ENCODE measurements at places on chromosomes 11 and 22. TPM values are rescaled to one million over a fixed set of nuclear protein-coding genes. Genes with fewer than 3 reads are reported as not detected.

ACTN3 gene
- polyA plus RNA-seq: 113 TPM

GRCh38 chr11:119472856-119473222, 49.9 kb upstream of the THY1 start:
- no peak for DNase-seq

GRCh38 chr11:87325490-87325872, 287.7 kb downstream of the TMEM135 start:
- DNase-seq: no peak

SAAL1 gene
- polyA plus RNA-seq: 11.4 TPM

GRCh38 chr11:2919188-2919587, 10.0 kb downstream of the PHLDA2 start:
- DNase-seq: no peak

GRCh38 chr22:21819183-21819770, 48.2 kb downstream of the MAPK1 start:
- DNase-seq: no peak

DNA sequence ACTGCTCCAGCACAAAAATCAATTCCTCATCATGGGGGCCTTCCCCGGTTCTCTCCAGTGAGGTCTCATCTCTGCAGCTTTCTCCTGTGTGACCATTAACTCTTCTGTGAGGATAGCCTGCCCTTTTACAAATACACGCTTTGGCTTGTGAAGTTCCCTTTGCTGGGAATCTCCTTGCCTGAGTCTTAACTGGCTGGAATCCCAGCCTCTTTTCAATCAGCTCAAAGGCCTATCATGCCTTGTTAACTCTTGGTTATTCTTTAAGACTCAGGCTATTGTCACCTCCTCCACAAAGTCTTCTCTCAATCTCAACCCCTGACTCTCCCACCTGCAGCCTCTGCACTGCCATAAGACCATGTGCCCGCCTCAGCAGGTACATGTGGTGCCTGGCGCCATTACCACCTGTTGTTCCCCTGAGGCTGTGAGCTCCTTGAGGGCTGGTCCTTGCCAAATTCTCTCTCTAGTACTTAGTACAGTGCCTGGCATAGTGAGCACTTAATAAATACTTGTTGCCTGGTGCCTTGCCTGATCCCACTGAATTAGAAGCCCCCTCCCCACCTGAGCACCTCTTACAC, 128.2 kb downstream of the ST3GAL4 start:
- DNase-seq: no peak

- no peak for DNase-seq
Measured at GRCh38 chr11:17353821-17354600, 2.4 kb downstream of the NCR3LG1 start.

CRYBB1 gene
- 1.5 TPM for polyA plus RNA-seq

GRCh38 chr11:92192141-92192540, 32.5 kb upstream of the FAT3 start:
- DNase-seq: no peak

GRCh38 chr11:208917-209260, 1.4 kb downstream of the RIC8A start:
- DNase-seq: no peak

GRCh38 chr11:68229601-68230000, 16.5 kb upstream of the KMT5B start:
- DNase-seq: no peak

SSTR3 gene
- polyA plus RNA-seq: 0.15 TPM

SPINDOC gene
- polyA plus RNA-seq: 19.7 TPM

UBASH3B gene
- polyA plus RNA-seq: 6.2 TPM

GRCh38 chr11:122847466-122847865, 9.2 kb downstream of the CRTAM start:
- DNase-seq: no peak

SCN2B gene
- polyA plus RNA-seq: 5.1 TPM

PRDM10 gene
- polyA plus RNA-seq: 4.9 TPM

DNA sequence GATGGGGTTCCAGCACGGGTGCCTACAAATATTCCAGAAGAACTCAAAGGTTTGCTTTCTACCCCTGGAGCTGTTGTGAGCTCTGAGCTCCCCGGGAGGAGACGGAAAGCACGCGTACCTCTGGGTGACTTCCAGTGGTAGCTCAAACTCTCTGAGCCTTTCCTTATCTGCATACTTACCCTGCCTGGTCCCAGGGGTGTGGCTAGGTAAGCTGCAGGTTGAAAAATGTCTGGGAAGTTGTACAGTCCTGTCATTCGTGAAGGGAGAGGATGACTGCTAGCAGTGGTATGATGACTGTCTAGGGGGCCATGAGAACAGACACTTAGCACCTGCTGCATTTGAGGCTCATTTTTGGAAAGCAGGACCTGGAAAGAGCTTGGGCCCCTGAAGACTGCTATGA, 111.5 kb downstream of the DSCAML1 start:
- DNase-seq: no peak

GRCh38 chr11:116467823-116468222, 305.0 kb downstream of the BUD13 start:
- peak; percentile 13 for DNase-seq

GRCh38 chr11:61264371-61264770, 23.4 kb downstream of the PGA5 start:
- DNase-seq: no peak

ISX gene
- polyA plus RNA-seq: not detected

- no peak for DNase-seq
Measured at GRCh38 chr11:128262463-128263345, 324.7 kb downstream of the ETS1 start.

GPHA2 gene
- polyA plus RNA-seq: 0.27 TPM

MPEG1 gene
- polyA plus RNA-seq: 11.5 TPM

DNA sequence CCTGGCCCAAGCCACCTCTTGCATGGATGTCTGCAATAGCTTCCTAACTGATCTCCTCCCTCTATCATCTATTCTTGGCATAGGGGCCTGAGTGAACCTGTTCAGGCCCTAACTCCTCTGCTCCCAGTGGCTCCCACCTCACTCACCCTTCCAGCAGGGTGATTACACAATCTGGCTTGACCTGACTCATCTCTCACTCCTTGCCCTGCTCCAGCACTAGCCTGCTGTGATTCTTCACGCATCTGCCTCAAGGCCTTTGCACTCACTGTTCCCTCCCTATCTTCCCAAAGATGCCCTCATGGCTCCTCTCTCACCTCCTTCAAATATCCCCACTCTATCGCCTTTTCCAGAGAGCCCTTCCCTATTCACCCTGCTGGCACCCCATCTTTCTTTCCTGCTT, 10.5 kb downstream of the SCN4B start:
- DNase-seq: no peak

DNA sequence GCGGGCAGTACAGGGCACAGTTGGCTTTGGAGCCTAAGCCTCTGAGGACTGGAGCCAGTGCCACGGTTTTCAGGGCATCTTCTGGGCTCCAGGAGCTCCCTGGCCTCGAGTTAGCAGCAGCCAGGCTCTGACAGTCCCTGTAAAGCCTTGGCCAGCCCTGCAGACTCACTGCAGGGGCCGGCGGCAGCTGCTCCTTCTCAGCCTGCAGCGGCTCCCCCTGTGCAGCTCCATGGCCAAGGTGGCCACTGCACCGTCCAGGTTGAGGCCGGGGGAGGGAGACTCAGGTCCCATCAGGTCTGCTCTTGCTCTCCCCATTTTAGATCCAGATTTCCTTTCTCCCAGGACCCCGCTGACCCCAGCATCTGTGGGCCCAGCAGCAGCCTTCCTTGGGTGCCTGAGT, 1461.1 kb downstream of the BRD1 start:
- DNase-seq: no peak

CHRNA10 gene
- 3.9 TPM for polyA plus RNA-seq

- no peak for DNase-seq
Measured at GRCh38 chr11:19753451-19754106, 40.9 kb downstream of the NAV2 start.

OR2D2 gene
- not detected for polyA plus RNA-seq

GRCh38 chr11:18836417-18836816, 44.8 kb upstream of the PTPN5 start:
- no peak for DNase-seq

DNA sequence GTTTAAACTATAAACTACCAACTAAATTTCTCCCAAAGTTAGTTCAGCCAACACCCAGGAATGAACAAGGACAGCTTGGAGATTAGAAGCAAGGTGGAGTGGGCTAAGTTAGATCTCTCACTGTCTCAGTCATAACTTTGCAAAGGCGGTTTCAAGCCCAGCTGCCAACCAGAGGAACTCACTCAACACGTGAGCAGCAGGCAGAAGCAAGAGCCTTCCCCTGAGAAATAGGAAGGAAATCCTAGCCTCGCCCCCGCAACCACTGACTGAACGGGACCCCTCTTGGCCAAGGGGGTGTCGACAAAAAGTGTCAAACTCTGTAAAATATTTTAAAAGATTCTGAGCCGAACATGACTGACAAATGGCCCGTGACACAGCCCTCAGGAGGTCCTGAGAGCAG, 4.4 kb upstream of the KRTAP5-9 start:
- no peak for DNase-seq

RBMXL2 gene
- not detected for polyA plus RNA-seq

All from muscle of back (tissue), 13 donors.